Central memory CD4-positive, alpha-beta T cell (primary cell): ENCODE measurements at places on chromosomes 6 and 20.

- no peak for DNase-seq
These were observed 321.3 kb downstream of the SAMD5 start for GRCh38 chr6:147829835-147830234.

DNA sequence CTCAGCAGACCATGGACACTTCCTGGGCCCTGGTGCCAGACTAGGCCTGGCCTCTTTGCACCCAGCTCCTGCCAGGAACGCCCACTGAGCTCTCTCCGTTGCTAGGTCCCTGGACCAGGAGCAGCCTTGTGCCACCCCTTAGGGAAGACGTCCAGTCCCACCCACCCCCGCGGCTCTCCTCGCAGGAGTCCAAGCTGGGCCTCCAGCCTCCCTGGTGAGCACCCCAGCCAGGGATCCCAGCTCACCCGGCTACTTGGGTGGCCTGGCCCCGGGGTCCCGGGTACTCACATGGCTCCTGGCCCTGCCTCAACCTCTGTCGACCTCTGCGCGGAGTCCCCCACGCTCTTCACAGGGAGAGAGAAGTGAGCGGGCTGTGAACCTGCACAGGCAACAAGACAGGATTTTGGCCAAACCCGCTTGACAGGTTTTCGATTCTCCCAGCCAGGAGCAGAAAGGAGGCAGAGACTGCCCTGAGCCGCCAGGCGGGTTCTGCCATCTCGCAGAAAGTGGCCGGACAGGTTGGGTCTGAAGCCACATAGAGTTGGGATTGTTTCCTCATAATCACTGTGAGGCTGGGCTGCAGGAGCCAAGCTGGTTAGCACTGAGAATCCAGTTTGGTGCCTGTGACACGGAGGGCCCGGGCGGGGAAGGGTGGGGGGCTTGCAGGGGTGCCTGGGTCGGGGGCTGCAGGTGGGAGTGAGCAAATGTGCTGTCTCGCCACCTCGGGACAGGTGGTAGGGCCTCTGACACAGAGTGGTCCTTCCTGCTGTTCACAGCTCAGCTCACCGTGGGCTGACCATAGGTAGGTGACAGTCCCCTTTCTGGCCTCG lies at the start of gene RBBP8NL:
TSS of gene RBBP8NL (minus strand) at position 368 of the 830 bp plus-strand sequence. CDS start 7,892 bp downstream, outside the sequence.
- DNase-seq, result no peak

DNA sequence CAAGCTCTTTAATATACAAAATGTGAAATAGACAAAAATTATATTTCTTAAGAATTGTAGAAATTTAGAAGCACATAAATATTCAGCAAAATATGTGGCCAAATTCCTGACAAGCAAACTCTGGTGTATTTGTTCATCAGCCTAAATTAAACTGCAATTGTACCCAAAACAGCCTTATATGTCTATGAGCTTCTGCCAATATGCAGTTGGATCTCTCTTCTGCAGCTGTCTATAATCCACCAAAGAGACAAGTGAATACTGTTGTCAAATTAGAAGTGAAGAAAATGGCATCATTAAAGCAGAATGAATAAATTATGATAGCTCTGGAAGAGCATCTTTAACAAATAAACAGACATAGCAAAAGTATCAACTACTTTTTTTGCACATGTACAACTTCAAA lies 755.7 kb downstream of the GRIK2 start:
- DNase-seq, result no peak

- no peak for DNase-seq
These were observed 132.7 kb downstream of the PKHD1 start for GRCh38 chr6:51954681-51955080.

- no peak for DNase-seq
These were observed 102.3 kb downstream of the EDN1 start for GRCh38 chr6:12392490-12392889.

- no peak for DNase-seq
These were observed 424.4 kb upstream of the MARCKS start for GRCh38 chr6:113432521-113433334.

DNA sequence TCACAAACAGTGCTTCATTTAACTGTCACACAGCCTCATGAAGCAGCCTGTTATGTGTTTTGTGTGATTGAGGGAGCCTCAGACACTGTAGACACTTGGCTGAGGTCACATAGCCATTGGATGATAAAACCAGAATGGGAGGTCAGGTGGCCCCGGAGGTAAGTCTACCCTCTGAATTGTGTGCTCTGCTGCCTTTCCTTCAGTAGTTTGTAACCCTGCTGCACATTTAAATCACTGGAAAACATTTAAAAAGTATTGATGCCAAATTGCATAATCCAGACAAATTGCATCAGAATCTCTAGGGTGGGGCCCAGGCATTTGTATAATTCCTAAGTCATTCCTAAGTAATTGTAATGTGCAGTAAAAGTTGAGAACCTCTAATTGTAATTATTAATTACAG lies 85.2 kb upstream of the ECI2 start:
- no peak for DNase-seq
